NCI-H2227 treated with DMSO at 0.1 percent for 48 hours (cell line): ENCODE measurements at places on chromosomes 4 and X.

DNA sequence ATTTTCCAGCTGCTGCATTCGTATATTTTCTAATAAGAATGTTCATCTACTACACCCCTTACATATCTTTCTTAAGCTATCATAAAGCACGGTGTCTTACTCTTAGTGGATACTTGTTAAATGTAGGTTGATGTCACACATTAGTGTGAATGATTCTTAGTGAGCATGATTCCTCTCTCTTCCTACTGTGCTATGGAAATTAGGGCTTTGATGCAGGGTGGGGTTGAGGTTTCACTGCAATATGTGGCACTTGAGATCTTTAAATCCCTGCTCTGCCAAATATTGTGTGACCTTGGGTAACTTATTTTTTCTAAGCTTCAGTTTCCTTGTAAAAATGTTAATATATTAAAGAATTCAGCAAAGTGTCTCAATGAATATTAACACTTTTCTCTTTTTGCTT lies 188.4 kb downstream of the PDGFRA start:
- no peak for DNase-seq

DNA sequence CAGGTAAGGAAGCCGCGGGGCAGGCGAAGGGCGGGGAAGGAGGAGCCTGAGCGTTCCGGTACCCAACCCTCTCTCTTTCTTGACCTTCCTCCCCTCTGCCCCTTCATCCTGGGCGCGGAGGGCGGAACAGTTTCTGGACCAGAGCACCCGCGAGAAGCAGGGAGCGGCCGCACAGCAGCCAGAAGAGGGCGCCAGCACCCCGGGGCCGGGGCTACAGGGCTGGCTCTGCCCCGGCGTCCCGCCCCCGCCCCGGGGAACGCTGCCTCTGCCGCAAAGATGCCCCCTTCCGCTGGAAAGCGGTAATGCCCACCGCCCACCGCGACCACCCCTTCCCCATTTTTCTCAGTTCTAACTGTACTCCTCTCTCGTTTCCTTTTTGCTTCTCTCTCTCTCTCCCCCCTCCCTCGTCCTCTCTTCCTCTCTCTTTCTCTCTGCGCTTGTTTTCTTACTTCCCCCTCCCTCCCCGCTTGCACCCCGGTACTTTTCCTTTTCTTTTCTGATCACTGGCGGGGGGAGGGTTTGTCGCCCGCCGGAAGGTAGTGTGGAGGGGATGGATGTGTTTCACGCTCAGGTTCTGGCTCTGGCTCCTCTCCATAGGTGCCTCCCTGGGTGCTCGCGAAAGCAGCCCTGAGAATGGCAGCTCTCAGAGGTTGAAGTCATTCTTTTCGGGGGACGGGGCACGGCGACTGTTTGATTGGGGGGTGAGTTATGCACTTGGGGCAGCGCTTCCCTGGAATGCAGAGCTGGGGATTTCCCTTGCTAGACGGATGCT lies 13.1 kb upstream of the PRDM8 start:
- DNase-seq = peak; percentile 28

DNA sequence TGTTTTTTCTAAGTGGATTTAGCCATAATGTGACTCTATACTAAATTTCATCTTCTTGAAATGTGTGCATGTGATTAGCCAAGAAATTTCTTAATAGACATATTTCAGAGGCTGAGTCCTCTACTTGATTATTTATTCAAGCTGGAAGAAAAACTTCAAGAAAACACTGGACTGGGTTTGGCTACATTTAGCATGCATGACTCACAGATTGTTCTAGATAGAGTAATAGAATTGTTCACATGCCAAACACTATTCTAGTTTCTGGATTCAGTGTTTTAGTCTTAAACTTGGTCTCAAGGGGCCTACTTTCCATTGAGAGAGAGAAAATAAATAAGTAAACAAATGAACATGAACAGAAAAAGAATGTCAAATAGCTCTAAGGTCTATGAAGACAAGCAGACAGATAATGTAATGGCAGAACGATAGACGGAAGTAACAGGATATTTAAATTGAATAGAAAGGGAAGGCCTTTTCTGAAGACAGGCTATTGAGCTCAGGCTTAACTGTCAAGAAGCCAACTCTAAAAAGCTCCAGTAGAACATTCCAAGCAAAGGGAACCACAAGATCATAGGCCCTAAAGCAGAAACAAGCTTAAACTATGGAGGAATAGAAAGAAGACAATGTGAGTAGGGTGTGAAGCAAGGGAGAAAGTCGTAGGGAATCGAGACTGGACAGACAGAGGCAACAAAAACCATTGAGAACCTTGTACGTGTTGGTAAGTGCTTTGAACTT lies 104.6 kb downstream of the TMEM144 start:
- no peak for DNase-seq

DNA sequence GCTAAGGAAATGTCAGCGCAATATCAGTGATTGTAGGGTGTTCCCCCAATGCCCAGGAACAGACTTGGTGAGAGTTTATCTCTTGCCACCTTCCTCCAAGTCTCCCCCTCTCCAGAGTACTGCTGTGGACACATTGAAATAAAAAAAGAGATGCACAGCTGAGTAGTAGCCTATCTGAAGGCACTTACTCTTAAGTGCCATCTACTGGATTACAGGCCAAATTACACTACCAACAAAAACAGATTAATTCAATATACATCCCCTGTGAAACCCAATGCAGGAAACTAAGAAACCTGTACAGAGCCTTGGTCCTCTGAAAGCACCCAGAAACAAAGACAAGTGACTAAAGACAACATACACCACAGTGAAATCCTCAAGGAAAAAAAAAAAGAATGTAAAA lies 460.3 kb downstream of the ZIC3 start:
- DNase-seq = no peak

DNA sequence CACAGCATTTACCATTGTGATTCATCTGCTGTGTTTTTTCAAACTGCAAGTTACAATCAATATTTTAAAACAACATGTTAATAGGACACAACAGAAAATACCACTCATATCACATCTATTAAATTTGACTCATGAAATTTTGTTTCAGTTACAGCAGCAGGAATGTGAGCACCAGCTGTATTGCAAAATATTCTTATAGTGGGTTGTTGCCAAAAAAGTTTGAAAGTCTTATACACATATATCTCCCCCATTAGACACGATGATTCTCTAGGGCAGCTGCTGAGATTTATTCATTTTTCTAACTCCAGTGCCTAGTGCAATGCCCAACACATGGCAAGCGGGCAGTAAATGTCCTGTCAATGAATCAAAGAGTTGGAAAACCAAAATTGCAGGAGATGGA lies 26.6 kb upstream of the NKX3-2 start:
- DNase-seq = no peak

- peak; percentile 81 for DNase-seq
These were observed 83.8 kb upstream of the MAML3 start for GRCh38 chr4:140237616-140238350.

- DNase-seq = no peak
These were observed 17.8 kb downstream of the JADE1 start for GRCh38 chr4:128827296-128827695.

DNA sequence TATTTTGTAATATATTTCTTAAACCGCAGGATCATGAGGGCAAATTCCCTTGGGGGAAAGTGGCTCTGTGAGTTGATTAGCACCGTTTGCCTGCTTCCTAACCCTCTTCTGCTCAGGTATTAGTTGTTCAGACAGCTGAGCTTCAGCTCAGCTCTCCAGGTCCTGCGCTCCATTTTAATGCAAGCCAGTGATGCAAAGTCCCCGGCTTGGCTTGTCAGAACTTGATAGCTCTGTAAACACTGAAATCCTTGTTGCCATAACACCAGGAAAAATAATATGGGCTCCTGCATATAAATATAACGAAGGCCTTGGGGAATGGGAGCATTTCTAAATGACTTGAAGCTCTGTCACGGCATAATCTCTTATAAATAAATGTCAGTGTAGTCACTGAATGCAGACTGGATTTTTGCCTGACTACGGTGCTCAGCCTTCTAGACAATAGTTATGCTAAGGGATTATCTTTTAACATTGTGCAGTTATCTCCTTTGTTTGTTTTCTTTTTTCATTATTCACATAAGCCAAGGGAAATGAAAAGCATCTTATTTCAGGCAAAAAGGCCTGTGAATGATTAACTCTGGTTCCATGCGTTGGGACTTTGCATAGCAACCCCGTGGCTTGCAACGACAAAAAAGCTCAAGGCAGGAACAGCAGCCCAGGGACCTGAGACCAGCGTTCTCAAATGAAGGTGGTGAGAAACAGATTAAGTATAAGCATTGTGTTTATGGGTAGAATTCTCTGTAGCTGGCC lies 253.2 kb downstream of the SPRY1 start:
- peak; percentile 32 for DNase-seq
